G401 (cell line): ENCODE measurements at places on chromosomes 16 and 17.

DNA sequence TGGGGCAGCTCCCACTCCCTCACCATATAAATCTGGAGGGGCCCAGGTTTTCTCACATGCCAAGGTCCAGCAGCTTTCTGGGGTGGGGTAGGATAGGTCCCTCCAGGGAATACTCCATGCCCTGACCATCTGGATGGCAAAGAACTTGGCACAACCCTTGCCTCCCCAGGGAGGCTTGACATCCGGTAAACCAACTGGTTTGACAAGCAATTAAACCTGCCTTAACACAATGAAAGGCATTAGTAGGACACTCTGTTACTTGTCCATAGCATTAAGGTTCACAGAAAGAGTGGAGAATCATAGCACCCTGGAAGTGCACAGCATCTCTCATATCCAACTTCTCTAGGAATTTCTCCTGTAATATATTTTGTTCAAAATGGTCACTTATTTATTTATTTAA lies 63.9 kb upstream of the MAF start:
- no peak for DNase-seq

GRCh38 chr17:1710807-1711553 lies 803 bp upstream of the TLCD2 start:
- peak; percentile 12 for DNase-seq

DNA sequence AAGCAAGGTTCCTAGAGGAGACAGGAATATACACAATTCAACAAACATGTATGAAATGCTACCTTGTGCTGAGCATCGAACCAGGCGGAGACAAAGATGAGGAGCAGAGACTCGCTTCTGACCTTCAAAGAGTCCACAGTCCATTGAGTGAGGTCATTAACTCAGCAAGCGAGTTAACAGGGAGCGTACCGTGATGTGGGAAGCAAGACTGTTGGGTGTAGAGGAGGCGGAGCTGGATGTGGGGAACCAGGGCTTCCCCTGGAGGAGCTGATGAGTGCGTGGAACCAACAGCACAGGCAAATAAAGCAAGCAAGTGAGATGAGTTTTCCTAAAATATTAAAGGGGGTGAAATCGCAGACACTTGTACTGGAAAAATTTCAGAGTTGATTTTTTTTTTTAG lies 65.0 kb downstream of the NXN start:
- no peak for DNase-seq

DNA sequence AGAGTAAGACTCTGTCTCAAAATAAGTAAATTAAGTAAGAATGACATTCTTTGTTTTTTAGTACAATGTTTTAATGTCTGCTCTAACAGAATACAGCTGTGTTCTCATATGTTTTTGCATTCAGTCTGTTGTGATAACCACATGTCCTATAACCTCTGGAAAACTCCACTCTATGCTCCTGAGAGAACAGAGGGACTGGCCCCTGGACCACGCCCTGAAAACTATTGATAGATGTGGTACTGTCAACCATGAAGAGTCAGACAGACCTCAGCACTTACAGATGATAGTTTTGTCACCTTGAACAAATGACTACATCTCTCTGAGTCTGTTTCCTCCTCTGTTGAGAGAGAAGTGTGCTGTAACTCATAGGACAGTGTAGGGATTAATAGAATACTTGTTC lies 7.9 kb downstream of the SUPT6H start:
- no peak for DNase-seq

DNA sequence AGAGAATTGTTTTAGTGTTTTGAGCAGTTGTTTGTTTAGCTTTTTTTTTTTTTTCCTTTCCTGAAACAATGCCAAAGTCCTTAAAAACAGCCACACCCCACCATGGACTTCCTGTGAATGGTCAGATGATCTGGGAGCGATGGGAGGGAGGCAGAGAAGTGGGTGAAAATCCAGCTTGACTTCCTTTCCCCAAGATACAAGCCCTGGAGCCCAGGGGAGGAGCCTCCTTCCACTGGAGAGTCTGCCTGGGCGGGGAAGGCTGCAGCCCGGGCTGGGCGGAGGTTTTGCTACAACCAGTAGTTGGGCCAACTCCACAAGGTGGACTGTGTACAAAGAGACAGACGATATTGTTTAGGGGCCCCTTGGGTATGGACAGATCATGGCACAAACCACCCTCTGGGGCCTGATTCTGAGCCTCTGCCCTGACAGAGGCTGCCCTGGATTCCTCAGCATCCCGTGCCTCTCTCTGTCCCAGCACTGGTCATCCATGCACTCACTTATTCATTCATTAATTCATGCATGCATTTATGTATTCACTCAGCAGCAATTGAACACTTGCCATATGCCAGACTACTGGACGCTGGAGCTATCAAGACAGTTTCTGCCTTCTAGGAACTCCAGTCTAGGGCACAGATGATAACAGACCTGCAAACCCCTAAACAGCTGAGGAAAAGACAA lies 29.8 kb downstream of the WSB1 start:
- no peak for DNase-seq

GRCh38 chr17:40514013-40514875 lies 12.8 kb upstream of the TNS4 start:
- no peak for DNase-seq

- no peak for DNase-seq
Observed at GRCh38 chr16:82874672-82875071, 247.9 kb downstream of the CDH13 start.

DNA sequence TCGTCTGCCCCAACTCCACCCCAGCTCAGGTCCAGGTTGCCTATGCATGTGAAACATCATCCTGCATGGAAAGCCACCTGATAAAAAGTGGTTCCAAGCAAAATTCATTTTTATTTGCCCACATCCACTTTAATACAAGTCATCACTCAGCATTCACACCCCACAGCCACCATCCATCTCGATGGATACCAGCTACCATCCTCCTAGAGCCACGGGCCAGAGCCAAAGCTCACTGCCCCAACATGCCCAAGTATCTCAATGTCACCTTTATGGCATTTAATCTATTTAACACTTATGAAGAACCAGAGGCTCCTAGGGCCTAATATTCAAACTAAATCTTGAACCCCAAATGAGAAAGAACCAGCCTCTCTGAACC lies 70.5 kb downstream of the COPRS start:
- no peak for DNase-seq

DNA sequence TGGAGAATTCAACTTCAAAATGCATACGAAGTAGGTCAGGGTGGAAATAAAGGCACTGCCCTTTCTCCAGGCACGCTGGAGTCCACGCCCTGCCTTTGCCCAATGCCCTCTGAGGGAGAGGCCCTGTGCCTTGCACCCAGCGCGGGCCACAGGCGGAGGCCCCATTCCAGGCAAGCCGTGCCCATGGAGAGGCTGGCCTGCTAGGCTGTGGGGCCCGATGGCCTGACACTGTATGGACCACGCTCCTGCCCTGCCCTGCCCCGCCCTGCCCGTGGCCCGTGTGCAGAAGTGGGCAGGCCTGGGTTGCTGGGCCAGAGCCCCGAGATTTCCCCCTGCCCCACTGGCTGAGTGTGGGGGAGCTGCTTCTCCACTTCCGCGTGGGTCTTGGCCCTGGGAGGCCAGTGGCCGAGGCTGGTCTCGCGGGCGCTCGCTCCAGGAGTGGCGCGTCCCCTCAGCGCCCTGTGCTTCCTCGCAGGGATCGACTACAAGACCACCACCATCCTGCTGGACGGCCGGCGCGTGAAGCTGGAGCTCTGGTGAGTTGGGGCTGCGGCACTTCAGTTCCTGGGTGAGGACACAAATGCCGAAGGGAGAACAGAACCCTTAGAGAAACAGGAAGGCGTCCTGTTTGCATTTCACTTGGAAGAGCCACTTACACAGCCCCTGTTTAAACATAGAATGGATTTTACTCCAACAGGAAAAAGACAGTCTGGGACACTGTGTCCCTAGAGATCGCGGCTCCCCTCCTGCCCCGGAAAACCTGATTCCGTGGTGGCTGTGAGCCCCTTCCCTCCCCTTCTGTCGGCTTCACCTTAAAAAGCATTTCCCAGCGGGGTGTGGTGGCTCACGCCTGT lies 13.8 kb upstream of the WFIKKN1 start:
- no peak for DNase-seq

- DNase-seq = no peak
Observed at GRCh38 chr17:10072556-10073425, 125.6 kb downstream of the GAS7 start.

DNA sequence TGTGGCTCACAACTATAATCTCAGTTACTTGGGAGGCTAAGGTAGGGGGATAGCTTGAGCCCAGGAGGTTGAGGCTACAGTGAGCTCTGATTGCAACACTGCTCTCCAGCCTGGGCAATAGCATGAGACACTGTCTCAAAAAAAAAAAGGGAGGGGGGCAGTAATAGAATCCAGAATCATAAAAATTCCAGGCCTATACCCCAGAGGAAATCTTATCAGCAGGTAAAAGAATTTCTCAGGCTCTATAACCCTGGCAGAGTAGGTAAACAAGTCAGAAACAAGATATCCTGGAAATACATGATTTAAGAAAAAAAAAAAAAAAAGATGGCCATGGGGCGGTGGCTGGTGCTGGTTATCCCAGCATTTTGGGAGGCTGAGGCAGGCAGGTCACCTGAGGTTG lies 12.9 kb downstream of the SPAG9 start:
- no peak for DNase-seq

DNA sequence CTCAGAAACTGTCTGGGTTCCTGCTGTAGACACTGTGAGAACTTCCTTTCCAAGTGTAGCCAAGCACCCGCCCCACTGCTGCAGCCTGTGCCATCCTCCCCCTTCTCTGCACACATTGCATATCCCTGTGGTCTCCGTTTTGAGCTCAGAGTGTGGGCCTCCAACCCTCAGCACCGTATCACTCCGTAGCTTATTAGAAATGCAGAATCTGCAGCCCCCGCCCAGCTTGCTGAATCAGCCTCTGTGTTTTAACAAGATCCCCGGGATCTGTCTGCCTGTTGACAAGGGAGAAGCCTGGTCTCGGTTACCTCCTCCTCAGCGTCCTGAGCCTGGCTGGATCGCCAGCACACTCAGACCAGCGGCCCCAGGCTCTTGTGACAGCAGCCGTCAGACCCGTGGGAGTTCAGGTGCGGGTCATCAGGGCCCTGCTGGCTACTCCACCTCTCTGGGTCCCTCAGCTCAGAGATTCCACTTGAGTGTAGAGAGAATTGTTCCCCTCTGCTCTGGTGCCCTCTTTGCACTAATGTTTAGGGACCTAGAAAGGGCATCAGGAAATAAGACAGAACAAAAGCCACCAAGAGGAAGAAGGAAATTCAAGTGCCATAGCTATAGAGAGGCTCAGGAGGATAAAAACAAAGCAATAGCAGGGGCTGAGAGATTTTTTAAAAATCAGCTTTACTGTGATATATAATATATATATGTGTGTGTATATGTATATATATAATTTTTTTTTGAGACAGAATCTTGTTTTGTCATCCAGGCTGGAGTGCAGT lies 92.3 kb downstream of the PITPNC1 start:
- no peak for DNase-seq

GRCh38 chr16:25403852-25404251 lies 146.2 kb upstream of the ZKSCAN2 start:
- no peak for DNase-seq

DNA sequence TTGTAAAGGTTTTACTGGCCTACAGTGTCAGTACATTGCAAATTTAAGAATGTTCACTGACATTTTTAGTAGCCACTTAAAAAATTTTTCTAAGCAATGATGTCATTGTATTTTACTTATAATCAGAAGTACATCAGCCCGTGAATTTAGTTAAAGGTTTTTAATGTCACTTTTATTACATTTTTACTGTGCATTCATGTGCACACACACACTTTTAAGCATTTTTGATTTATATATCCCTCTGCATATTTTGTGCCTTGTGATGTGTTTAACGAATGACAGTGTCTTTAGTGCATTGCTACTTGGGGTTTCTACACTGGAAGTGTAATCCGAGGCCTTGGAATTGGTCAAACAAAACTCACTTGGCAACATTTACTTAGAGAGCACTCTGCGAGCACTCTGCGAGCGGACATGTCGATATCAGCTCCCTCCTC lies 190.4 kb downstream of the WWOX start:
- DNase-seq = no peak

GRCh38 chr16:88569985-88570690 lies at the start of gene ZC3H18:
TSS of gene ZC3H18 (plus strand) at chr16:88570403. CDS start at chr16:88577124, 6,721 bp downstream.
- DNase-seq = peak; percentile 90

DNA sequence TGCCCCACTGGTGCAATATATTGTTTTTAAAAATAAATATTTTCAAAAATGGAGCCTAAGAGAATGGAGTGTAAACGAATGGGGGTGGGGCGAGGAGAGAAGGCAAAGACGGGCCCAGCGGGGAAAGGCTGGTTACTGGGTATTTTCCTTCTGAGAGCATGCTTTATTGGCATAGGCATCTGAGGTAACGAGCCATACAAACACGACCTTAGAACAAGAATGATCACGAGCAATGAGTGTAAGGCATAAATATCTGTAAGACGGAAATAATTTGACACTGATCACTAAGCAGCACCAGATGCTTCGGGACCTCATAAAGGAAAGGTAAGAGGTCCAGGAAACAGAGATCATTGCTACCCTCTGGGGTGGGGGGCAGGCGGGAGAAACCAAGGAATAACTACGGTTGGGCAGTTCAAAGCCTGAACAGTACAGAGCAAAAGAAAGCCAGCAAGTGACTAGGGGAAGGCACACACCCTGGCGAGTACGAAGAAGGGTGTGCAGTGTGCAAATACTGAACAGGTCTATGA lies 959 bp downstream of the SSH2 start:
- peak; percentile 67 for DNase-seq

GRCh38 chr17:38584350-38584925 lies 21.3 kb downstream of the SRCIN1 start:
- peak; percentile 84 for DNase-seq

- no peak for DNase-seq
Observed at GRCh38 chr16:65316808-65317207, 194.9 kb upstream of the CDH11 start.

GRCh38 chr16:2711370-2712062 lies 8.5 kb downstream of the PRSS27 start:
- no peak for DNase-seq

DNA sequence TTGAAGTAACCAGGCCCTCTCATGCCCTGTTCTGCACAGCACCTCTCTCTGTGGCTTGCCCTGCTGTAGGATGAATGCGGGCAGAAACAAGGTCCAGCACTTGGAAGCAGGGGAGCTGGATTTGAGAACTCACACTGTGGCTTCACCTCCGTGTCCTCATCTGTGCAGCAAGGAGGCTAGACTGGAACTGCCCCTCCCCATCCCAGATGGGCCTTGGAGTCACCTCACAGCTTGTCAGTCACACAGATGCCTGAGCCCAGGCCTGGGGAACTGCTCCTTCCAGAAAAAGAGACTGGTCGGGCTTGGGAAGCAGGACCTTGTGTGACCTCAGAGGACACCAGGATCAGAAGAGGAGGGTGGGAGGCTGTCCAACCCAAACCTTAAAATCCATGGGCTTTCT lies 180.8 kb downstream of the CCT6B start:
- DNase-seq = no peak

DNA sequence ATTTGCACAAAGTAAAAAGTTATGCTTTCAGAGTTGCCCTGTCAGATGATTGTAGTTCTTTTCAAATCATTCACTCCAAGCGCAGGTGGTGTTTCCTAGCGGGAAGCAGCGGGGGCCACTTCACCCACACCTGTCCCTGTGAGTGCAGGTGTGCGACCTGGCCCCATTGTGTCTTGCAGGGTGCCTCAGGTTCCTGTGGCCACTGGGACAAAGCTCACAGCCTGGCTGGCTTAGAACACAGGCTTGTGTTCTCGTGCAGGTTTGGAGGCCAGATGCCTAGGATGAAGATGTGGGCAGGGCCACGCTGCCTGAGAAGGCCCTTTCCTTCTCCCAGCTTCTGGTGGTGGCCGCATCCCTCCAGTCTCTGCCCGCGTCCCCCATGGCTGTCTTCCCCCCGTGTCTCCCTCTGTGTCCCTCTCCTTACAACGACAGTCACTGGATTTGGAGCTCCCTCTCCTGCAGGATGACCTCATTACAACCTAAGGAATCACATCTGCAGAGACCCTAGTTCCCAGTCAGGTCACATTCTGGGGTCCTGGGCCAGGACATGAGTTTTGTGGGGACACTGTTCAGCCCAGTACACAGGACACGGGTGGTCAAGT lies 90.5 kb downstream of the NPIPB11 start:
- no peak for DNase-seq
